Aorta (tissue), 5 donors: ENCODE measurements at places on chromosomes 3 and 15. TPM values are rescaled to one million over a fixed set of nuclear protein-coding genes. Genes with fewer than 3 reads are reported as not detected.

The STT3B gene
- polyA plus RNA-seq: 40.9 TPM

The FBN1 gene
- polyA plus RNA-seq: 115 TPM

The HRG gene
- not detected for polyA plus RNA-seq

DNA sequence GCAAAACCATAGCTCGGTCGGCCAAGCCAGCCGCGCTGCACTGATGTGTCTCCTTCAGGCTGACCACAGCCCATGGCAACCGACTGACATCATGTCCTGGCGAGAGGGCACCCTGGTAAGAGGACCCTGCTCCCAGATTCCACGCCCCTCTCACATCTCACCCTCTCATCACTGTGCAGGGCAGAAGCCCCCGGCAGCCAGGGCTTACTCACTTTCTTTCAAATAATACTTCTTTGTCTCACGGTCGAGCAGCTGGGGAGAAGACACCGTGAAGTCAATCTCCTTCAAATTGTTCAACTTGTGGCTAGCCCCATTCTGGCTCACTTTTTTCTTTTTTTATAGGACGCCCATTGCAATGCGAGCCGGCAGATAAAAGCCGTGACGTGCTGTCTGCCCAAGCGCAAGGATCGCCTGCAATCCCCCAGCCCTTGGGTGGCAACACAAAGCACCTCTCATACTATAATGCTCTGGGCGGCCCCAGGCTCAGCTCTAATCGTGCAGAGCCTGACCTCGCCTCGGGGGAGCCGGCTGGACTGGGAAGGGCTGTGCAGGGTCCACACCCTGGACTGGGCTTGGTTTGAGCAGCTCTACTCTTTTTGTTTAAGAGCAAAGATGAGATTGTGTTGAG, 33.6 kb downstream of the VGLL4 start:
- DNase-seq: no peak

- DNase-seq: peak; percentile 34
Observed at GRCh38 chr3:123112232-123112631, 45.4 kb downstream of the PDIA5 start.

DNA sequence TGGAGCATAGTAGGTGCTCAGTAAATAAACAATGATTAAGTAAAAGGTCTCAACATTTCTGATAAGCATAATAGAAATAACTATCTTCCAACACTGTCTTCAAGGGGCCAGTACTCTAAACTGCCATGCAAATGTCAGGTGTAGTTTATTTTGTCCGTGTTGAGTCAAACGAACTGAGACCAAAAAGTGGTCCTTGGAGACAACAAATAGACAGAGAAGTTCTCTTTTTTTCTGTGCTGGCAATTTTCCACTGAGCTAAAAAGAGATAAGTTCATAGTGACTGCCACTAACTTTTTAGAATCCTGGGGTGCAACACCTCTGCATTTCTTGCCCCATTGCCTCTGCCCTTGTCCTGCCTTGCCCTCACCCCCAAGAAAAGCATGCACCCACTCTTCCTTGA, 14.7 kb upstream of the MBNL1 start:
- no peak for DNase-seq

DNA sequence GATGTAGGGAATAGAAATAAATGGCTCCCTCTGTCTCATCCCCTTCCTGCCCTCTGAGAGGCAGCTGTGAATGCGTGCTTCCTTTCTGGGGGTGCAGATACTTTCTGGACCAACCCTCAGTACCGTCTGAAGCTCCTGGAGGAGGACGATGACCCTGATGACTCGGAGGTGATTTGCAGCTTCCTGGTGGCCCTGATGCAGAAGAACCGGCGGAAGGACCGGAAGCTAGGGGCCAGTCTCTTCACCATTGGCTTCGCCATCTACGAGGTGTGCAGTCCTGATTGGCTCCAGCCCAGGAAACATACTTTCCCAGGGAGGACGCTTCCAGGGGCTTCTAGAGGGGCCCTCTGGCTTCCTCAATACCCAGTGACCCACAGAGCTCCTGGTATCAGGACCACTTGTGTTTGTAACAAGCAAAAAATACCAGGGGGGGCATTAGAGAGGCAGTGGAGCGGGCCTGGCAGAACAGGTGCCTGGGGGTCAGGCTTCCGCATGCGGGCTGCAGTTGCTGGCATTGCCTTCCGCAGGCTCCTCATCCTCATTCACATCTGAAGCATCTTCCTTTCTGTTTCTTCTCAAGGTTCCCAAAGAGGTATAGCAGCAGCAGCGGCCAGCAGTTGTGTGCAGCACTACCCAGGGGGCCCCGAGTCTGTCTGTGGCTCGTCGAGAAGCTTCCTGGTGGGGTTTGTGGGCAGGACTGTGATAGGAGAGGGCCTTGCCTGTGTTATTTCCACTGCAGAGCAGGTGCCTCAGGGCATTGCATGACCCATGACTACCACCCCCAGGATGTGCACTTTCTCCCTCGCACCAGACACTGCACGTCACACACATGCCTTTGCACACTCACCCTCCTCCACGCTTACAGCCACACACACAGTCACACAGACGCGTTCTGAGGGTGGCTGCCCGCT, 42.5 kb downstream of the CAPN3 start:
- DNase-seq: no peak

DNA sequence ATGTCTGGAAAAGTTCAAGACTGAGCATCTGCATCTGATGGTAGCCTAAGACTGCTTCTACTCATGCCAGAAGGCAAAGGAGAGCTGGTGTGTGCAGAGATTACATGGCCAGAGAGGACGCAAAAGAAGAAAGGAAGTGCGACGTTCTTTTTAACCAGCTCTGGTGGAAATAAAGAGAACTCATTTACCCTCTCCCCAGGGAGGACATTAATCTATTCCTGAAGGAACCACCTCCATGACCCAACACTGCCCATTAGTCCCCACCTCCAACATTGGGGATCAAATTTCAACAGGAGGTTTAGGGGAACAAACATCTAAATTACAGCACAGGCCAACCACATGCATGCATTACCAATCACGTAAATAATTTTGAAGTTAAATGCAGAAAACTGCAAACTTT, 1.5 kb upstream of the NCK1 start:
- no peak for DNase-seq

The ISL2 gene
- polyA plus RNA-seq: not detected

The CTXN2 gene
- polyA plus RNA-seq: not detected

The NOX5 gene
- polyA plus RNA-seq: 0.23 TPM

DNA sequence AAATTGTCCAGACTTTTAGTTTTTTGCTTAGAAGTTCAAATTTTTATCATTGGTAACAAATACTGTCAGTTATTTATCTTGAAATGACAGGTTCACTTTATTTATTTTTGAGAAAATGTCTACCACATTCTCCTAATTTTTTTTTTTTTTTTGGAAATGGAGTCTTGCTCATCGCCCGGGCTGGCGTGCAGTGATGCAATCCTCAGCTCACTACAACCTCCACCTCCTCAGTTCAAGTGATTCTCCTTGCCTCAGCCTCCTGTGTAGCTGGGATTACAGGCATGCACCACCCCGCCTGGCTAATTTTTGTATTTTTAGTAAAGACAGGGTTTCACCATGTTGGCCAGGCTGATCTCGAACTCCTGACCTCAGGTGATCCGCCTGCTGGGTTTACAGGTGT, 16.1 kb upstream of the EBLN2 start:
- no peak for DNase-seq

The MCTP2 gene
- polyA plus RNA-seq: 0.13 TPM

The PPP1R14D gene
- not detected for polyA plus RNA-seq

The PML gene
- 8.6 TPM for polyA plus RNA-seq

The MYL3 gene
- polyA plus RNA-seq: 14.3 TPM

DNA sequence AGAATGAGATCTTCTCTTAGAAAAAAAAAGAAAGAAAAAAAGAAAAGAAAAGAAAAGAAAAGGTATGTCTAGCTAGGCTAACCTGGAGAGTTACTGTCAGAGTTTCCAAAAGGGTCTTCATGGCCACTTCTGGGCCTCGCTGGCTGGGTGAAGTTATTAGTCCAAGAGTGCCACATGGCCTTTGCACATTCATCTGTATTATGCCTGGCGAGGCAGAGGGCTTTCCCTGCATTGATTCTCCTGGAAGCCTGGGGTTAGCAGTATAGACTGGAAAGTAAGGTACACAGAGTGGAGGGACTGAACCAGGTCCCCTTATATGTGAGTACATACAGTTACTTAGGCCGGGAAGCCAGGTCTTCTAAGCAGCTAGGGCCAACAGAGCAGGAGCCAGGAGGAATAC, 54.8 kb upstream of the CGNL1 start:
- DNase-seq: no peak

GRCh38 chr3:120469440-120469839, 18.6 kb upstream of the FSTL1 start:
- no peak for DNase-seq

GRCh38 chr3:73228437-73228836, 167.0 kb downstream of the EBLN2 start:
- no peak for DNase-seq

DNA sequence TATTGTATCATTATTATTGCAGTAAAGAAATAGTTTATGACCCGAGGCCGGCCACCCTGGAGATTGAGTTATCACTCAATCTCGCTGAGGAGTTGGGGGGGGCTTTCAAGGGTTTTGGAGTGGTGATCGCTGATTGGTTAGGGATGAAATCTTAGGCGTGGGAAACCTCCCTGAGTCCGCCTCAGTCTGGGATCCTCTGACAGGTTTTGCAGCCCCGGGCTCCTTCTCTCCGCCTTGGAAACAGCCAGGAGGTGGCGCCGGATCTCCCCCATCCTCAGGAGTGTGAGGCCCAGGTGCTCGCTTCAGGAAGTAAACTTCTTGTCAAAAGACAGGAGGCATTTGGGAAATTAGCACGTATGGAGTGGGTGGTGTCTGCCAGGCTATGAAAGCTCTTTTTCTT, 41.1 kb upstream of the SEC61A1 start:
- no peak for DNase-seq

DNA sequence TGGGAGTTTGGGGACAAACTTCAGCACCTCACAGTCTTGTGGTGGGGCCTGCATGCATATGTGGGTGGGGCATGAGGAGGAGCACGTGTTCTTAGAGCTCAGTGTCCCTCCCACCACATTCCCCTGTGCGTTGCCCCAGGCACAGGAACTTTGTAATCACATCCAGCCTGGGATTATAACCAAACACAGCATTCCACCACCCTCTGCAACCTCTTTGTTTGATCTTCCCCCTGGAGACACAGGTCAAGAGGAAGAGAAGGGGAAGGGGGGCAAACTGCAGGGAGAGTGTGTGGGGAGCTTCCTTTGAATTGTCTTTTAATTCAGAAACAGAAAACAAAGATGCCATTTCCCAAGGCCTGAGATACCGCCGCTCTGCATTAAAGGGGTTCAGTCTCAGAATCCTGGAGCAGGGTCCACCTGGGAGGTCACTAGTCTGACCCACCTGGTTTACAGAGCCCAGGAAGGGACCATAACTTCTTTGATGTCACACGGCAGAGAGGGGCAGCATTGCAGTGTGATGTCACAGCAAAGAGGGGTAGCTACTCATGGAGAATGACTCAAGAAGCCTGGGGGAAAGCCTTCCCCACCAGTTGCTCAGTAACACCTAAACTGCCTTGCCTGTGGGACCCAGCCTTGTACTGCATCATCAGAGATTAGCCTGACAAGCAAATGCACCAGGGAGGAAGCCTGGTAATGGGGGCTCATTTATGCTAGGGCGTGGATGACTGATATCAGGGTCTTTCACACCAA, 106.3 kb upstream of the RNU6-1 start:
- DNase-seq: no peak

- DNase-seq: no peak
Observed at GRCh38 chr3:148512648-148513047, 185.1 kb upstream of the AGTR1 start.

The SACM1L gene
- polyA plus RNA-seq: 16.4 TPM

GRCh38 chr3:190807719-190808375, 54.6 kb downstream of the GMNC start:
- no peak for DNase-seq

DNA sequence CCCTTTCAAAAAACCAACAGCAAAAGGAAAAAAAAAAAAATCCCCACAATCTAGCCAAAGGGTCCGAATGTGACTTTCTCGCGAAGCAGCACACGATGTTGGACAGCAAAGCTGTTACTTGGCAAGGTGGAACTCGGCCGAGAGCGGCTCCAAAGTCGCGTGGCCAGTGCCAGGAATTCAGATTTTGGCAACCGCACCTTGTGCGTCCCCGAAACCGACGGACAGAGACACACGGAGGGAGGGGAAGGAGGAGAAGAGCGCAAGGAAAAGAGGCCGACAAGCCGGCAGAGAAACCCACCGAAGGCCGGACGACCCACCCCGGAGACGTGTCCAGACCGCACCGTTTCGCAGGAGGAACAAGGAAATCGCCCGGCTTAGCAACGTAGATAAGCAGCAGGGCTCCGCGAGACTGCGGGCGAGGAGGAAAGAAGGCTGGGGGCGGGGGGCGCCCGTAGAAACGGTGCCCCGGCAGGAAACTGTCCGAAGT, 517.3 kb downstream of the MECOM start:
- DNase-seq: peak; percentile 70

The FBXO40 gene
- polyA plus RNA-seq: not detected
